ENCODE measurements at places on chromosomes 11 and 22.

GRCh38 chr22:41177040-41177621, 28.0 kb upstream of the L3MBTL2 start:
- no peak for DNase-seq

DNA sequence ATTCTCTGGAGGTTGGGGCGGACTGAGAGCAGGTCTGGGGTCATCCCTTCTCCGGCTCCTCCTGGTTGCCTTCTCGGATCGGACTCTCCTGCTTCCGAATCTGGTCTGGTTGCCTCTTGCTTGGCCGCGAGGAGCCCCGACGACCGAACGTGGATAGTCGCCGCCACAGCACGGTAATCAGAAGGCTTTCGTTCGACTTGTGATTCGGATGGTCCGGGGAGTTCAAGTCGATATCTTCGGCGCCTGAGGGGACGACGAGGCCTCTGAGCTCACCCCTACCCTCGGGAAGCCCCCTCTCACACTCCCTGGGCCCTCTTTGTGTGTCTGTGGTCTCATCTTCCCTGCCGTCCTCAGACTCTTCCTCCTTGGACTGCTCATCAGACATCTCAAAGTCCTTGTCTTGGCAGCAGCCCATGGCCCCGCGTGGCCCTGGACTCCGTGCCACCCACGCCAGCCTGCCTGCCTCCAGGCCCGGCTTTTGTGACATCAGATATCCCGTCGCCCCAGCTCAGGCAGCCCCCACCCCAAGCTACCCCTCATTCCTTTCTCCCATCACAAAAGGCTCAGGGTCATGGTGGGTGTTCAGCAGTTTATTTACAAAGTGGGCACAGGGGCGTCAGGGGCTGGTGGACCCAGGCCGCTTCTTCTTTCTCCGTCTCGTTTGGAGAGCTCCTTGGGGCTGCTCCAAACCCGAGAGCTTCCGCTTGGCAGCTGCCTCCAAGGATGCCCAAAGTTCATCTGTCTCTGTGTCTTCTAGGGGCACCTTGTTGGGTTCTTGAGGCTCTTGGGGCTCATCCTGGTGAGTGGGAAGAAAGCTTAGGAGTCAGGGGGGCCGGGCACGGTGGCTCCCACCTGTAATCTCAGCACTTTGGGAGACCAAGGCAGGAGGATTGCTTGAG, at the start of gene TEX54:
Gene TEX54 (minus strand): TSS at position 506 of the 899 bp plus-strand sequence.
- no peak for DNase-seq

GRCh38 chr11:131626788-131627187, 256.4 kb downstream of the NTM start:
- no peak for DNase-seq

DNA sequence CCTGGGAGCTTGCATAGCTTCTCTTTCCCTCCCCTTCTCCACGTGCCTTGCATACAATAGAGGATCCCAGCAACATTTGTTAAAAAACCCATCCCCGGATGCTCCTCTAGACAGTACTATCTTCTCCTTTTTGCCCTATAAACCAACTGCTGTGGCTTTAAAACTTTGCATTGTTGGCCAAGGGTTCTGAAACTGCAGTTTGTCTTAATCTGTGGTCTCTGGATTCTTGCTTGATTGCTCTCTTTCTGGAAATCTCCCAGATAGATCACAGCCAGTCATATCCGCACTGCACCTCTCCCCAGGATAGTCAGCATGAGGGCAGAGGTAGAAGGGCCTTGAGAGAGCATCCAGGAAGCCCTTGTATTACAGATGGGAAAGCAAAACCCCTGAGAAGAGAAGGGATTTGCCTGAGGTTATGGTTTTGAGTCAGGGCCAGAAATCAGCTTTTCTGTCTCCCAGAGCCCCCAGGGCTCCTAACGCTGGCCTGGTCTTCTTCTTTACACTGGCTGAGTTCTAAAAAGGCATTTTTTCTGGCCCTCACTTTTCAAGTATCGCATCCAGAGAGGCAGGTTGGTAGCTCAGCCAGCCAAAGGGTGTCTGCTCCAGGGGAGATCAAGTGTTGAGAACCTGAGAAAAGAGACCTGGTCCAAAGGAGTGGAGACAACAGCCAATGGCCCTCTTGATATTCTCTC, 70.6 kb downstream of the ADM start:
- DNase-seq, result peak; percentile 22

DNA sequence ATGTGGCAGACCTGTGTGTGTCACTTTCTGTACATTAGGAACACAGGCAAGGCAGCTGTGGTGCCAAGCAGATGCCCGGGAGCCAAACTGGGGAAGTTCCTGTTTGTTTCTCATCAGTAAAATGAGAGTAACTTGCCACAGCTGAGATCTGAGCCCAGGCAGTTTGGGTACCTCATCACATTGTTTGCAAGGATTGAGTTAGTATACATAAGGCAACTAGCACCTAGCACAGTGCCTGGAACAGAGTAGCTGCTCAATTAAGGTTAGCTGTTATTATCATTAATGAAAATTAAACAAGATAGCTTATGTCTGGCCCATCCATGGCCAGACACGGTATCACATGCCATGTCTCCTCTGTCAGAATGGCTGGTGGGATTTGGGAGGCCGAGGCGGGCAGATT, 7.8 kb downstream of the SOX10 start:
- DNase-seq, result no peak
